Kidney (tissue), 22 donors: ENCODE measurements at places on chromosomes 6 and 20. TPM values are rescaled to one million over a fixed set of nuclear protein-coding genes. Genes with fewer than 3 reads are reported as not detected.

DNA sequence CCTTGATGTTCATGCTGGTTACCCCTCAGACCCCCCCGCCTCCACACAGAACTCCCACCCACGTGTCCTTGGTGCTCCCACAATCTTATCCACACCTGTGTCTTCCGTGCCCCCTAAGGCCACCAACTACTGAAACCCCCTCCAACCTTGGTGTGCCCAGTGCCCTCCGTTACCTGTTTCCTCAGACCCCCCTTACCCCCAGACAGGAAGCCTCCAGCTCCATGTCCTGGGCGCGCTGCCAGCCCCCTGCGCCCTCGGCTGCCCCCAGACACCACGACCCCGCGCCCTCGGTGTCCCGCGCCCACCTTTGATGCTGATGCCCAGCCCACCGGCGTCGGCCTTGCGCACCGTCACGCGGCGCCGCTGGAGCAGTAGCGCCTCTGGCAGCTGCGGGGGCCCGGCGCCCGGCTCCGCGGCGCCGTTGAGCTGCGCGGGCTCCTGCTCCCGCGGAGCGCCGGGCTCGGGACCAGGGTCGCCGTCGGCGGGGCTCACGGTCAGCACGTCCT is 504 bp downstream of the SNTA1 start:
- peaks cover 15% of the 10 kb centered on the region for H3K4me1 ChIP-seq
- peak; percentile 22 for DNase-seq
- H3K36me3 ChIP-seq, result no peaks in the 10 kb centered on the region
- H3K4me3 ChIP-seq, result peak overlapping the region; percentile 62

- H3K36me3 ChIP-seq, result no peaks in the 10 kb centered on the region
- DNase-seq, result no peak
- no peaks in the 10 kb centered on the region for H3K27me3 ChIP-seq
- no peak overlapping the region for H3K27ac ChIP-seq
- no peak overlapping the region for H3K4me3 ChIP-seq
Measured at GRCh38 chr6:130211691-130212090, 11.1 kb downstream of the SAMD3 start.

GRCh38 chr6:142617158-142617557 is 315.4 kb downstream of the ADGRG6 start:
- DNase-seq, result no peak
- no peaks in the 10 kb centered on the region for H3K27me3 ChIP-seq
- H3K4me3 ChIP-seq, result no peak overlapping the region
- no peaks in the 10 kb centered on the region for H3K36me3 ChIP-seq
- H3K4me1 ChIP-seq, result no peaks in the 10 kb centered on the region
- no peak overlapping the region for H3K27ac ChIP-seq

- DNase-seq, result no peak
- H3K4me3 ChIP-seq, result no peak overlapping the region
- no peaks in the 10 kb centered on the region for H3K27me3 ChIP-seq
- H3K27ac ChIP-seq, result no peak overlapping the region
Measured at GRCh38 chr6:25336996-25337395, 57.8 kb downstream of the CARMIL1 start.

DNA sequence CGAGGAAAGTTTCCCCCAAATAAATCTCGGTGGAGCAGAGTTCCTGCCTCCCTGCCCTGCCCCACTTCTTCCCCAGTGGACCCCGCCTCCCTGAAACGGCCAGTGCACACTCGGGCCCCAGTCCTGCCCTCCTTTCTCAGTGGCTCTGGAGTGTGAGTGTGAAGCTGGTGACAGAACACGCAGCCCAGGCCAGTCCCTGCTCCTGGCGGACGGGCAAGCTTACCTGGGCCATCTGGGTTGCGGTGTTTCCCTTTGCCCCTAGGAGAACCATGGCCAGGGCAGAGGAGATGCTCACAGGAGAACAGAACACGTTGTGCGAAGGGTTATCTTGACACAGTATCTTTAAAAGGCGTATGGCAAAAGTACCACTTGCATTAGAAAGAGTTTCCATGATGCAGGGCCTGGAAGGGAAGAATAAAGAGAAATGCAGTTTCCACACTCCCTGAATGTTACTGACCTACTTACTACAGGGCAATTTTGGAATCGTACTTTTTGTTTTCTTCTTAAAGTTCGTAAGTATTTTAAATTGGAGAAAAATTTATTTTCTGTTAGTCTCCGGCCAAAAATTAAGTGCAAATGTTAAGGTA is 2.8 kb downstream of the SERPINB9 start:
- H3K4me1 ChIP-seq, result no peaks in the 10 kb centered on the region
- H3K27me3 ChIP-seq, result no peaks in the 10 kb centered on the region
- no peak for DNase-seq
- no peak overlapping the region for H3K27ac ChIP-seq
- H3K36me3 ChIP-seq, result no peaks in the 10 kb centered on the region
- H3K4me3 ChIP-seq, result no peak overlapping the region

DNA sequence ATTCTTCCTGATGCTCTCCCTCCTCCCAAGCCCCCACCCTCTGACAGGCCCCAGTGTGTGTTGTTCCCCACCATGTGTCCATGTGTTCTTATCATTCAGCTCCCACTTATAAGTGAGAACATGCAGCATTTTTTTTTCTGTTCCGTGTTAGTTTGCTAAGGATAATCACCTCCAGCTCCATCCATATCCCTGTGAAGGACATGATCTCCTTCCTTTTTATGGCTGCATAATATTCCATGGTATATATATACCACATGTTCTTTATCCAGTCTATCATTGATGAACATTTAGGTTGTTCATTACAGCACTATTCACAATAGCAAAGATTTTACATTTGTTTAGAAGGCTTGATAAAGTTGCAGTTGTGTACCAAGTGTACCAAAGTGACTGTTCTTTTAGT is 57.9 kb downstream of the KCNS1 start:
- no peaks in the 10 kb centered on the region for H3K36me3 ChIP-seq
- H3K27me3 ChIP-seq, result no peaks in the 10 kb centered on the region
- no peak overlapping the region for H3K4me3 ChIP-seq

DNA sequence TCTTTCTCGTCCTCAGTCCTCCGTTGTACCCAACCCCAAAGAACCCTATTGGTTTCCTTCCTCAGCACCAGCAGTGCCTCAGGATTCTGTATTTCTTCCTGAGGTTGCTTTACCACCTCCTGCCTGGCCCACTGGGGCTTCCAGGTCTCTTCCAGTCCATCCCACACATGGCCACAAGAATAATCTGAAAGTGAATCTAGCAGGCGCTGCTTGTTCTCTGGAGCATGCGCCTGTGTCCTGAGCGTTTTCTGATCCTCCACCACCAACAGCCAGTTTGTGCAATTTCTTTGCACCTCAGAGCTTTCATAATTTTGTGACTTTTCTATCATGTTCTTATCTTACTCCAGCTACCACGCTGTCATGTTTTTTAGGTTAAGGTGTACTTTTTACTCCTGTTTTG is 11.6 kb upstream of the HSP90AB1 start:
- H3K27me3 ChIP-seq, result no peaks in the 10 kb centered on the region
- H3K4me1 ChIP-seq, result peaks cover 28% of the 10 kb centered on the region
- H3K4me3 ChIP-seq, result no peak overlapping the region
- H3K27ac ChIP-seq, result peak overlapping the region; percentile 26
- no peaks in the 10 kb centered on the region for H3K36me3 ChIP-seq

DNA sequence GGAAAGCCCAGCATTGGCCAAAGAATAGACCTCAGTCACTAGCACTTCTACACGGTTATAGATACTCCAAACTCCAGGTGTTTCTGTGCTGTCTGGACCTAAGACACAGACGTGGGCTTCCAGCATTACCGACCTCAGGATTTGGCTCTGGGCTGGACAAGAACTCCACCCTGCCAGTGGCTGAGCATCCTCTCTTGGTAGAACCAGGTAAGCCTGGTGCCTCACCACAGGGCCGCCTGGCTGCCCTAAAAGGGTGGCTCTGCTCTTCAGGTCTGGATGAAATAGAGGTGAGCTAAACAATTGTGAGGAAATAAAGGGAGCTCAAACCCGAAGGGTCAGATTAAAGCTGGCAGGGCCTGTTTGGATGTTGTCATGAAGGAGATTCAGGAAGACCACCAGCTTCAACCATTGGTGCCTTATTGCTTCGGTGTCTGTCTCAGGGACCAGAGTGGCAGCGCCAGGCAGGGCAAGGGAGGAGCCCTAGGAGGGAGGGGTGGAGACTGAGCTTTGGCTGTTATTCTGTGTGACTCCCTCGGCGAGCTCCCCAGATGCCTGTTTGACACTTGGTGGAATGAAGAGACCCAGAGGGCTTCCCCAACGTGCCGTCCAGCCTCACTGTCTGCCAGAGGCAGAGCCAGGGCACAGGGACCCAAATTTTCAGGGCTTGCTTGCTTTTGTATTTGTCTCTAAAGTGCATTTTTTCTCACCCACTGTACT is 8.6 kb downstream of the SYNDIG1 start:
- H3K27me3 ChIP-seq, result no peaks in the 10 kb centered on the region
- no peaks in the 10 kb centered on the region for H3K4me1 ChIP-seq
- H3K27ac ChIP-seq, result no peak overlapping the region
- no peaks in the 10 kb centered on the region for H3K36me3 ChIP-seq
- no peak for DNase-seq

DNA sequence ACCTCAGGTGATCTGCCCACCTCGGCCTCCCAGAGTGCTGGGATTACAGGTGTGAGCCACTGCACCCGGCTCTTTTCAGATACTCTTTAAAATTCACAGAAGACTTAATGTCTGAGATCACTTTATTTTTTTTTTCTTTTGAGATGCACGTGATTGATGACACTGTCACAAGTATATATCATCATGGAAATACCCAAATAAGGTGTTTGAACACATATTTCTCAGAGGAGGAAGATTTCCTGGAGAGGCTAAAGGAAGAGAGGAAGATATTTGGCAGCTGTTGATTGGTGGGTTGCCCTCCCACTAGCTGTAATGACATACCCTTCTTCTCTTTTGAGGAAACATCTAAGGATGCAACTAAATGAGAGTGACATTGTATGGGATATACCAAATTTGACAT is 225.9 kb upstream of the CITED2 start:
- H3K4me1 ChIP-seq, result peaks cover 7% of the 10 kb centered on the region
- H3K4me3 ChIP-seq, result no peak overlapping the region
- no peak for DNase-seq
- H3K27ac ChIP-seq, result no peak overlapping the region
- no peaks in the 10 kb centered on the region for H3K27me3 ChIP-seq

- no peak overlapping the region for H3K27ac ChIP-seq
- no peaks in the 10 kb centered on the region for H3K4me1 ChIP-seq
- DNase-seq, result peak; percentile 38
- no peaks in the 10 kb centered on the region for H3K36me3 ChIP-seq
- no peaks in the 10 kb centered on the region for H3K27me3 ChIP-seq
Measured at GRCh38 chr6:104606361-104606760, 253.4 kb downstream of the HACE1 start.

DNA sequence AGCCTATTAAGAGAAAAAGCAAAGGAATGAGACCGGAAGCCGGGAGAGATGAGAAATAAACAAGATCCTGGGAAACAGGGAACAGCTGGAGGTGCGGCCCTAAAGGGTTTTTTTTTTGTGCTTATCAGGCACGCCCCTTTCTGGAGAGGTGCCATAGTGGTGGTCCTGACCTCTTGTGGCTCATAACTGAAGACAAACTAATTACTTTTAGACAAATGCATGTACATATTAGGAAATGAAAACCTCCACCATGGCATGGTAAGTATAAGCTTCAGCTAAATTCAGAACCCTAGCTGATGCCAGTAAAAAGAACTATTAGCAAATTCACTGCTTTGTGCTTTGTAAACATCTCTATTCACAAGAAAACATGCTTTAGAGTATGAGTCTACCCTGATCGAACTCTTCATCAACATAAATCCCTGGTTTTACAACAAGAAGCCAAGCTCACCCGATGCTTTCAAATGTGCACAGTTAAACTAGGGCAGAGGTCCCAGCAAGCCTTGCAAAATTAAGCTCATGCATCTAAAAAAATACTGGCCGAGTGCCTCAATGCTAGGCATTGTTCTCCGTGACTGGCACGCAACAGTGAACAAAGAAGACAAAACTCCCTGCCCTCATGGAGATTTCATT is 96.4 kb upstream of the MRPS10 start:
- no peak overlapping the region for H3K27ac ChIP-seq
- H3K36me3 ChIP-seq, result no peaks in the 10 kb centered on the region
- no peaks in the 10 kb centered on the region for H3K27me3 ChIP-seq
- DNase-seq, result peak; percentile 18
- peaks cover 10% of the 10 kb centered on the region for H3K4me1 ChIP-seq

DNA sequence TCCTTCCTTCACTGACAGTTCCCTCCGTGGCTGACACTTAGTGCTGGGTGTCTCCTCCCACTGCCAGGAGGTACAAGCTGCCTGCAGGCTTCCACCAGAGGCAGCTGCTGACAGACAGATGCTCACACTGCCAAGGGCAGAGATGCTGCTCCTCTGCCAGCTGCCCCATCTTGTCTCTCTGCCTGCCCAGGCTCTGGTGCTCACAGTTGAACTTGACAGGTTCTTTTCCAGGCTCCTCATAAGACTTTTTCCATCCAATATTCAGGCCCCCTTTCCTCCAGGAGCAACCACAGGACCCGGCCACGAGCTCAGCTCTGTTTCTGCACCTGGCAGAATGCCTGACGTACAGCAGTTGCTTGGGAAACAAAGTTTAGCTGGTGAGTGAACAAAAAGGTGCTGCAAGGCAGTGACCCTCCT is 79.8 kb downstream of the PSMB1 start:
- H3K36me3 ChIP-seq, result no peaks in the 10 kb centered on the region
- H3K4me1 ChIP-seq, result no peaks in the 10 kb centered on the region
- no peak for DNase-seq
- H3K4me3 ChIP-seq, result no peak overlapping the region

DNA sequence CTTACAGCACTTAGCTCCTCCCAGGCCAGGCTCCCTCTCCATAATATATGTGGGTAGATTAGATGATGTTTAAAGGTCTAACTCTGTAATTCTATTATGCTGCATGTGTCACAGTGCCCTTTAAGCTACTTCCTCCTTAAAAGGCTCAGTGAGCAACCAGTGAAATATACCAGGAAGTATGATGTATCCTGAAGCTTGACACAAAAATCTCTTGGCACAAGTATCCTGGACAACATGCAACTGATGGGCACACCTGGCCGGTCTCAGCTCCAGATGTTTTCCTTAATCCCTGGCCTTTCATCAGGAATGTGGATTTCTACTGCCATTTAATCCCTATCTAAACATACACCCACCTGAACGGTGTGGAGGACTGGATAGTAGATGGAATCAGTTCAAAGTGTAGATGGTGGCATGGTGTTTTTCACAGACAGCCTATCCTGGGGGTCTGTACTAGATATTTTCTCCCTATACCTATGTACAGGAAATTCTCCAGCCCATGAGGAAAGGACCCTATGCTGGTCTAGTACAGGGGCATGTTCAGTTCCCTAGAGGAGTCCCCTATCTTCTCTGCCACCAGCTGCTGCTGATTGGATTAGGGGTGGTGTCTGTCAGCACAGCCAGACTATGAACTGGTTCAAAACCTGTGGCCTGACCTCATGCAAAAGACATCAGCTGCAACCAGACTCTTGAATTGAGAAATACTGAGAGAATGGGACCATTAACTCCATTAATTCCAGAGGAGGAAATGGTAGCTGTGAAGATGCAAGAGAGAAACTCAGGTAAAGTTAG is 59.4 kb upstream of the CITED2 start:
- no peak overlapping the region for H3K27ac ChIP-seq
- H3K4me1 ChIP-seq, result no peaks in the 10 kb centered on the region
- H3K27me3 ChIP-seq, result no peaks in the 10 kb centered on the region
- no peak overlapping the region for H3K4me3 ChIP-seq
- no peak for DNase-seq
- no peaks in the 10 kb centered on the region for H3K36me3 ChIP-seq

- H3K4me3 ChIP-seq, result peak overlapping the region; percentile 69
- H3K36me3 ChIP-seq, result peaks cover 7% of the 10 kb centered on the region
- H3K27me3 ChIP-seq, result no peaks in the 10 kb centered on the region
- H3K27ac ChIP-seq, result peak overlapping the region; percentile 96
- H3K4me1 ChIP-seq, result peaks cover 10% of the 10 kb centered on the region
- no peak for DNase-seq
Measured at GRCh38 chr6:116278854-116279231, 887 bp downstream of the TSPYL1 start.

The BTN1A1 gene
- 0.09 TPM for total RNA-seq

The DNAH8 gene
- total RNA-seq, result 0.50 TPM

The ZC2HC1B gene
- total RNA-seq, result not detected

The C20orf144 gene
- total RNA-seq, result 0.16 TPM

The ECT2L gene
- 0.13 TPM for total RNA-seq

The MAP1LC3A gene
- total RNA-seq, result 42.5 TPM

The SLA2 gene
- total RNA-seq, result 1.5 TPM

The EGFL8 gene
- total RNA-seq, result 18.3 TPM
